Activated CD8-positive, alpha-beta memory T cell treated with anti-CD3 and anti-CD28 coated beads for 1 hour (primary cell): ENCODE measurements at places on chromosomes 12 and 14.

DNA sequence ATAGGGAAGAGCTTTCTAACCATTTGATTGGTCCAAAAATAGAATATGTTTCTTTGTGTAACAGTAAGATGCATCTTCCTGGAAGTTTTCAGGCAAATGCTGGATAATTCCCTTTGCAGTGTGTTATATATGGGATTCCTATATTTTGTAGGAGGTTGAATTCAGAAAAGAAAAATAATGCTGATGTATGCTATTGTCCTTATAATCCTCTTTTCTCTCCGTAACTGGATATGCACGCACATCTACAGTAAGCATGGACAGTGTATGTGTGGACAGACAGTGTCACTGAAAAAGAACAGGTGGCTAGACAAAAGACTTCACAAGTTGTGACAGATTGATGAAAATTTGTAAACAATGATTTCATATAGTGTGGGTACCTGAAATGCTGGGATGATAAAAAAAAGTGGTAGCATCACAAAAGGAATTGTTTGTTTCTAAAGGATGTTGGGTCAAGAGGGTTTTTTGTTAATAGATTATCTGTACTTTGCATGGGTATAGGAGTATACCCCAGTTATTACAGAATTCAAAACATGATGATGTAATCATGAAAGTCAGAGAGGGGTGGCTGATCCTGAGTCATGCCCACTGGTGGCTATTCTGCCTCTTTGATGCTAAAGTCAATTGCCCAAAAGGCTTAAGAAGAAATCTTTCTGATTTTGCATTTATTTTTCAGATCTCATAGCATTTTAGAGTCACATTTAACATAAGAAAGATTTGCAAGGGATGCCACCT is 160.7 kb upstream of the TMTC1 start:
- no peak for DNase-seq

DNA sequence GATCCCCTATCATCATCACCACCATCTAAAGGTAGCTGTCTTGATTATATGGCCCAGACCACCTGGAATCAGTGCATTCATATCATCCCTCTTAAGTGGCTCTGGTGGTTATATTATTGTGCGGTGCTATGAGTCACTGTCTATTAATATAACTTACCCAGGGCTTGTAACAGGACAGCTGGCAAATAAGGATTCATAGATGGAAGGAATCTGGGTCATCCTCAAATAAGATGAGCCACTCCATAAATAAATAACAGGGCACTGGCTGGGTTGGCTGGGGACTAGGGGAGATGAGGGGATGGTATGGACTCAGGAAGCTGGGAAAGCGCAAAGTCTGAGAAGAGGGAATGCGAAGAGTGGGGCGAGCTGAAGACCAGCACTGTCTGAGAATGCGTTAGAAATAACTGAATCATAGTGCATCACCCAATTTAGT is 216.1 kb downstream of the NUAK1 start:
- DNase-seq, result no peak

DNA sequence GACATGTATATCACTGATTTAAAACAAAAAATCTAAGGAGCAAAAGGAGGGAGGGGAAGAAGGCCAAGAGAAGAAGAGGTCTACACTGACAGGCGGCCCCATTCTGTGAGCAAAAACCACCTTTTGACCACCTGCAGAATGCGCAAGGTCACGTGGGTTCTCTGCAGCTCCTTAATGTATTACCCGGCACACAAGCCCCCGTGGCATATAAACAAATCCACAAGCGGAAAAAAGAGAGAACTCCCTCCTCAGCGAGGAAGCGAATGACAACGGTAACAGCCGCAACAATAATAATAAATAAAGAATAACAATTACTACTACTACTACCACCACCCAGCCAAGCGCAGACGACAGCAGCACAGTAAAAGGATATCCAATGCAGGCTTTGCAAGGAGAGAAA is 1.3 kb downstream of the KSR2 start:
- no peak for DNase-seq

DNA sequence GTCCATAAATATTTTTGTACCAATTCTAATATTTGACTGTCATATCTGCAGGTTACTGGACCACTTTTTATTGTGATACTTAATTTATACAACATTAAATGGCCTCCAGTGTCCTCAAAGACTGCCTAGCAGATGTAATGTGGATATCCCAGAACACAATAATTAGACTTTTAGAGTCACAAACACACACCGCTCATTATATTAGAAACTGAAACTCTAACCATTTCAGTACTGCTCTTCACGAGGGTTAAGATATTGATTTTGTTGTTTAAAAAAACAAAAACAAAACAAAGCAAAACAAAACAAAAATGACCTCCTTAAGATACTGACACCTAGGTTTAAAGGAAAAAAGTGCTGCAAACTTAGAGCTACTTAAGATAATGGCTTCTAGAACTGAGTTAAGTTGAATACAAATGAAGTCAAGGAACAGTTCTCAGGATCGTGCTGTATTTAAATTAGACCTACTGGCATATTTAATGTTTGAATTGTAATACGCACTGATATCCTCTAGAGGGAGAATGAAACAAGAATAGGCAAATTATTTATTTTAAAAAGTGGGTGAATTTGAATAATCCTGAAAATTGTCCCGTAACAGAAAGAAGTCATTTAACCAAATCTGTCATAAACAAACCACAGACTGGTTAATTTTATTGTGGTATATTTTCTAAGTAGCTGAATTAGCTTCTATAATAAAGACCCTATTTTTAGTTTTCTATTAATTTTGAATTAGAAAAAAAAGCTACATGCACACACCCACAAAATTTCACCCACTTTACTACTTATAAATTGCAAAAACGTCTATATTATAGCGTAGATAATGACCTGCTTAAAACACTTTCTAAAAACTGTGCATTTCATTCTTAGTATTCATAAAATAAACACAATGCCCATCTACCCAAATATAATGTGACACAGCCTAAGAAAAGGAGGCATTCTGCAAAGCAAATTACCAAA is 395.2 kb upstream of the DCN start:
- DNase-seq, result no peak

- DNase-seq, result no peak
These were observed 185.2 kb downstream of the ACSS3 start for GRCh38 chr12:81263072-81263471.

GRCh38 chr12:79547735-79548609 is 142.8 kb downstream of the PAWR start:
- DNase-seq, result no peak

- DNase-seq, result no peak
These were observed 34.4 kb upstream of the MANSC4 start for GRCh38 chr12:27814411-27814810.

- DNase-seq, result no peak
These were observed 24.5 kb downstream of the LMO3 start for GRCh38 chr12:16581416-16581815.

GRCh38 chr14:105356927-105357326 is 41.4 kb upstream of the TEX22 start:
- no peak for DNase-seq

DNA sequence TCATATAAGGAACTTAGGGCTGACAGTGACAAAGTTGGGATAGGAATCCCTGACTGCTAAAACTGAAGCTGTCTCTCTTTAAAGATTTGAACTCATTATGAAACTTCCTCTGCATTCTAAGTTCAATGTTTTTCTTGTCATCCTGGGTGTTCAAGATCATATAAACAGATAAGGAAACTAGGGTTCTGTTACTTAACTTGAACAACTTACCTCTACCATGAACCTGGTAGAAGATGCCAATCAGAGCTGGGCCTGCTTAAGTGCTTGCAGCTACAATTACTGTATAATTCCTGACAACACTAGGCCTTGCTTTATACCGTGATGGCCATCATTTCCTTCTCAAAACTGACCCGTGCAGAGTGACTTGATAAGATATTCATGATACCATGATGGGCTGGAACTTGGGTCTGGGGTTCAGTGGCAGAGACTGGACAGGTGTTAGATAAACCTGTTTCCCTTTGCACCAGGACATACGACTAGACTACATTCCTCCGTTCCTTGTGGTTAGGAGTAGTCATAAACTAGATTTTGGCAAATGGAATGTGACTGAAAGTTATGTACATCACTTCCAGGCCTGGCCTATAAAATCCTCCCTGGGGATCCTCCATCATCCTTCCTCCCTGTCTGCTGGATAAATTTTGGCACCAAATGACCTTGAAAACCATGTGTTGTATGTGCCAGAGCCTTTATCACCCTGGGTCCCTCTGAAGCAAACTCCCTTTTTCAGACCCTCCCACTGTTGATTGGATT is 172.2 kb upstream of the PRICKLE1 start:
- no peak for DNase-seq

GRCh38 chr14:60867503-60868172 is 113.2 kb downstream of the TRMT5 start:
- no peak for DNase-seq

GRCh38 chr12:63811755-63812154 is 32.0 kb downstream of the RXYLT1 start:
- no peak for DNase-seq

DNA sequence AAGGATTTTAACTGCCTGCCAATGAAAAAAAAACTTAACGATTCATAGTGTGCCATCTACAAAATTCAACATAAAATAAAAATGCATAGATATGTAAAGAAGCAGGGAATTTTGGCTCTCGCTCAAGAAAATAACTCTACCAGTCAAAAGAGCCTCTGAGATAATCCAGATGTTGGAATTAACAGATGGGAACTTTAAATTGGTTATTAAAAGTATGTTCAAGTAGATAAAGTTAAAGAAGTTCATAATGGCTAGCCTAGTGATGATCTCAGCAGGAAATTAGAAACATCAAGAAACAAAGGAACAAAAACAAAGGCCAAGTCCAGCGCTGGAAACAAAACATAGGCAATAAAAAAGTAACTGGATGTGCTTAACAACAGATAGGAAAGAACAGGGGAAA is 23.1 kb downstream of the PIK3C2G start:
- DNase-seq, result no peak

GRCh38 chr14:33611405-33612196 is 339.3 kb downstream of the EGLN3 start:
- DNase-seq, result no peak
